HuH-7.5 (cell line): ENCODE measurements at places on chromosomes 3 and 15.

DNA sequence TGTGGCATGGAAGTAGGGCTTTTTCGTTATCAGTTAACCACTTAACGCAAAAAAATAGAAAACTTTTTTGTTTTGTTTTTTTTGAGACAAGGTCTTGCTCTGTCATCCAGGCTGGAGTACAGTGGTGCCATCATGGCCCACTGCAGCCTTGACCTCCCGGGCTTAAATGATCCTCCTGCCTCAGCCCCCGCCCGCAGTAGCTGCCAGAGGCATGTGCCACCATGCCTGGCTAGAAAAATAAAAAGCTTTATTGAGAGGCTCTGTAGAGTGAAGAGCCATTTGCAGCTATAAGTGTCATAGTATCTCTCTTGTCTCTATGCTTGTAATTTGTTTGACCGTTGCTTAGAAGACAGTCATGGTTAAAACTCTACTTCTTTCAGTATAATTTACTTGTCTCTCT is 13.5 kb downstream of the PPP4R2 start:
- no peak for DNase-seq

- no peak for DNase-seq
Measured at GRCh38 chr15:76321171-76321570, 9.9 kb upstream of the ETFA start.

- no peak for DNase-seq
Measured at GRCh38 chr3:143548393-143548792, 299.9 kb downstream of the SLC9A9 start.

- DNase-seq, result no peak
Measured at GRCh38 chr3:53113293-53114010, 16.8 kb downstream of the RFT1 start.

DNA sequence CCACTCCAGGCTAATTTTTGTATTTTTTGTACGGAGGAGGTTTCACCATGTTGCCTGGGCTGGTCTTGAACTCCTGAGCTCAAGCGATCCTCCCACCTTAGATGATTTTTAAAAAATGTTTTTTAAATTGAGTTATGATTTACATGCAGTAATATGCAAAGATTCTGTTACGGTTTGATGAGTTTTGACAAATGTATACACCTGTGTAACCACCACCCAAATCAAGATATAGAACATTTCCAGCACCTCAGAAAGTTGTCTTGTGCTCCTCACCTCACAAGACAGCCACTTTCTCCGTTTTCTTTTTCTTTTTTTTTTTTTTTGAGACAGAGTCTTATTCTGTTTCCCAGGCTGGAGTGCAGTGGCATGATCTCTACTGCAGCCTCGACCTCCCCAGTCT is 4.8 kb downstream of the SLC6A6 start:
- DNase-seq, result no peak

DNA sequence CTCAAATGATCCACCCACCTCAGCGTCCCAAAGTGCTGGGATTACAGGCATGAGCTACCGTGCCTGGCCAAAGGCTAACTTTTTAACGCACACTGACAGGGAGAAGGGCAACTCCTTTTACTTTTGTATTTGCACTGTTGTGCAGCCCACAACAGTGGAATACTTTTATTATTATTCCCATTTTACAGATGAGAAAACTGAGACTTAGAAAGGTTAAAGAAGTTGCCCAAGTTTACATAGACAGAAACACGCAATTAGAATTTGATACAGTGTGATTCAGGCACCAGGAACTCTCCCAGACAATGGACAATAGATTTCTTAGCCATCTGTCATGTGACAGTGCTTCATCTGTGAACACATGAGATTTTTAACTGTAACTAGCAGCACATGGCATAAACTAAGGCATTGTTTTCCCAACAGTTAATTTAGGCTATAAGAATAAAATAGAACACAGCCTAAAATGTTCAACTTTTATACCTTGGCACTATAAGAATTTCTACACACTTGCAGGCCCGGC is 18.8 kb downstream of the STAG1 start:
- no peak for DNase-seq

DNA sequence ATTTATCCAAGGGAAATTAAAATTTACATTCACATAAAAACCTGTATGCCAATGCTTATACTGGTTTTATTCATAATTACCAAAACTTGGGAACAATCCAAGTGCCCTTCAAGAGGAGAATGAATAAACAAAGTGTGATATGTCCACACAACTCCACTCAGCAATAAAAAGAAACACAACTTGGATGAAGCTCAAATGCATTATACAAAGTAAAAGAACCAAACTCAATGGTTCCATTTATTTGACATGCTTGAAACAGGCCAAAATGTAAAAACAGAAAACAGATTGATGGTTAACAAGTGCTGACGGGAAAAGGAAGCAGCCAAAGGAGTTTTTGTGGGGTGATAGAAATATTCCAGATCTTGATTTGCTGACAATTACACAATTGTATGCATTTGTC is 23.5 kb downstream of the OCA2 start:
- DNase-seq, result no peak

- no peak for DNase-seq
Measured at GRCh38 chr3:125166599-125167136, 45.9 kb downstream of the SLC12A8 start.

DNA sequence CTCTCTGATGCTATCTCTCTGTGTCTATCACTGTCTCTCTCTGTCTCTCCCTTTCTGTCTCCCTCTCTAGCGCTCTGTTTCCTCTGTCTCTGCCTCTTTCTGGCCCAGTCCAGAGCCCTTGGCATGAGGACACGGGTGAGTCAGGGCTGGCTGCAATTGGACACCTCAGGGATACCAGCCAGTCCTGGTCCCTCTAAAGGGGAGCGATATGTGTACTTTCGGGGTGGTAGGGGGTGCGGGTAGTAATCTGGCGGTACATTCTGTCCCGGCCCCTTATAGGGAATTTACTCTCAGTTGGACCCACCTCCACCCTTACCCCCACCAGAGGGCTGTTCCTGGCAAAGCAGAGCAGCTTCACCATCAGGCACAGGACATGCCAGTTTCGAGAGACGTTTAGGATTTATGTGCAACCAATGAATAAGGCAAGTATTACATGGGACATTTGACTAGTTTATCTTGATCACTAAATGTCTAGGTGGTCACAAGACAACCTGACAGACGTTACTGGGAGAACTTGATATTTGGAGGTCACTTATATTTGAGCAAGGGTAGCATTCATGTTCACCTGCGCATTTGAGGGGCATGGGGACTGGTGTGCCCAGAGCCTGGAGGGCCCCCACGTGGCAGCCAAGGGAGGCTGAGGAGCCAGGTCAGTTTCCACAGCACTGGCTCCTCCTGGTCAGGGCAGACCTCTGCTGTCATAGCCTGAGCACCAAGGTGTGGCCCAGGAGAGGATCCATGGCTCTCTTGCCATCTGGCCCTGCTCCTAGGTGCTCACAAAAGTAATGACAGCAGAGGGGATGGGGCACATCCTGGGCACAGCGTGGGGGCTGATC is 256.1 kb downstream of the PLCL2 start:
- no peak for DNase-seq

- no peak for DNase-seq
Measured at GRCh38 chr3:3177861-3178497, 1.5 kb downstream of the CRBN start.

GRCh38 chr15:91257746-91258414 is 157.8 kb downstream of the SV2B start:
- DNase-seq, result no peak

DNA sequence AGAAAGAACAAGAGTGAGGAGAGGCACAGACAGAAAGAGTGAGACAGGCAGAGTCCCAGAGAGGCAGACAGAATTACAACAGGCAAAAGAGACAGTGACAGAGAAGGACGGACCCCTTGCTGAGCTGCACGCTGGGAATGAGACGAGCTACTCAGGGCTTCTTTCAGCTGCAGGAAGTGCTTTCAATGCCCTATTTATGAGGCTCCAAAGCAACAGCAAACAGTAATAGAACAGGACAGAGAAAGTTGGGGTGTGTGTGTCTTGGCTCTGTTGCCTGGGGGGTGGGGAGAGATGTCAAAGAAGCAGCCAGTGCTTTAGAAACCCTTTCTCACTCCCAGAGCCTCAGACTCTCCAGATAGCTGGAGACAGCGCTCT is 502 bp upstream of the TIMP4 start:
- DNase-seq, result no peak

- no peak for DNase-seq
Measured at GRCh38 chr3:177760803-177761202, 563.5 kb upstream of the TBL1XR1 start.

DNA sequence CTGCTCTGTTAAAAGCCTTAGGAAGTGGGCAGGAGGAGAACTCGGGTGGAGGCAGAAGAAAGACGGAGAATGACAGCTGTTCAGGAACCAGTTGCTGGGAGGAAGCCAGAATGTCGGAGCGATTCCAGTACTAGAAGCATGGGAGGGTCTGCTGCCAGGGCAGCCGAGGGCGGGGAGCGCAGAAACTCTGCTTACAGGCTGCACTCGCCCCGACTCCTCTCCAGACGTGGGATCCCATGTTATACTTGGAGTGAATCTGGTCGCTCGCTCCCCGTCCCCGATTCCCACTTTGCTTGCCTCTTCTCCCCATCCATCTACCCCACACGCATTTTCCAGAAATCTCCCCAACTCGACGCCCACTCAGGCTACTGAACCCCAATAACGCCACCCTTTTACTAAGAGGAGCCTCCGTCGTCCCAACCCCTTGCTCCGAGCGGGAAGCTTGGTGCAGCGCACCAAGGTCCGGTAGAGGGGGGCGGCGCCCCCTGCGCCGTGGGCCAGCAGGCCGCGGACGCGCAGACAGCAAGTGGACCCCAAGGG is 665 bp downstream of the GATM start:
- no peak for DNase-seq

- no peak for DNase-seq
Measured at GRCh38 chr3:177602601-177603147, 405.4 kb upstream of the TBL1XR1 start.

GRCh38 chr3:11306817-11307589 is 34.8 kb downstream of the ATG7 start:
- no peak for DNase-seq

GRCh38 chr3:119783255-119783654 is 1.4 kb downstream of the NR1I2 start:
- no peak for DNase-seq

GRCh38 chr3:181712226-181712552 is 464 bp downstream of the SOX2 start:
- DNase-seq, result no peak

GRCh38 chr15:41967506-41968206 is 4.7 kb downstream of the EHD4 start:
- no peak for DNase-seq

- DNase-seq, result no peak
Measured at GRCh38 chr15:51234176-51234927, 104.0 kb downstream of the CYP19A1 start.

GRCh38 chr3:14145236-14145635 is 20.4 kb downstream of the TMEM43 start:
- DNase-seq, result no peak

DNA sequence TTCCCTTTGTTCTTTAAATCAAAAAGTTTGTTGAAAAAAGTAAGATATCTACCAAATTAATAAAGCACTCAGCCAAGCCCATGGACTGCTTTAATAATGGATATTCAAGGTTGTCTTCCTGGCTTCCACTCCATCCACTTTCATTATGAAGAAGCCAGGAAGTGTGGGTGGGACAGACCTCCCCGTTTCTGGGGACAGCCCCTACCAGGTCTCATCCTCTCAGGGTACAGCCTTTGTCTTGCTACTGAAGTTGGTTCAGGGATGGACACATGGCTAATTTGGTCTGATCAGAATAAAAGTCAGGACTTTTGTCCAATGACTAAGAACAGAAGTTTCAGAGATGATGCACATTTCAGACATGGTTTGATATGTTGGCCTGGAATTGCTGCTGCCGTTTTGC is 32.6 kb downstream of the CCNB2 start:
- no peak for DNase-seq

- no peak for DNase-seq
Measured at GRCh38 chr3:149781741-149782140, 10.6 kb downstream of the ANKUB1 start.

DNA sequence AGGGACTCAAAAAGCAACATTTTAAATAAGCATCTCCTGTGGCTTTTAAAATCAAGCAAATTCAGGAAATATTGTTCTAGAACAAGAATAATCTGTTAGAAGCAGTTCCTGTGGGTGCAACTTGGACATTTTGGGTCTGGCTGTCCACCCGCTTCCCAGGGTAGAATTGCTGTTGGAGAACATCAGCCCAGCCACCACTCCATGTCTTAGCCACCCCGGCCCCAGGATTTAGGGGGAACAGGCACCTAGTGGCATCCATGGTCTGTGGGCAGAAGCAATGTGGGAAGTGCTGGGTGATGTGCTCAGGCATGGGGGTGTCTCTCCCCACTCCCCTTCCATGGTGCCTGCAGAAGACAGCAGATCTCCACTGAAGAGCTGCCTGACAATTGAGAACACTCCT is 162.6 kb downstream of the KLF13 start:
- DNase-seq, result no peak

DNA sequence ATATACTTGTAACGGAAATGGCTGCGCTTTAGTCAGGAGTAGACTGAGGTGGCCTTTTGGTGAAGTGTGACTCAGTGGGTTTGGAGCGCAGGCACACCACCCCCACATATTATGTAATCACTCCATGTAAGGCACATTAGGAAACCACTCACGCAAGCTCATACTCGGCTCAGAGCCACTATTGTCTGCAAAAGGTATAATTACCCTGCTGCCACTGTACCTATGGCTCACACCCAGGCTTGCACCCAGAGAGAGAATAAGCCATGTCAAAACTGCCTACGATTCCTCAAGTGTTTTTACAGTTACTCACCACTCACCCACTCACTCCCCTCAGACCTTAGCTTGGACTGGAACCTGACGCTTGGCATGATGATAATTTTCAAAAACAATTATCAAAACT is 611.9 kb upstream of the CCDC54 start:
- no peak for DNase-seq

DNA sequence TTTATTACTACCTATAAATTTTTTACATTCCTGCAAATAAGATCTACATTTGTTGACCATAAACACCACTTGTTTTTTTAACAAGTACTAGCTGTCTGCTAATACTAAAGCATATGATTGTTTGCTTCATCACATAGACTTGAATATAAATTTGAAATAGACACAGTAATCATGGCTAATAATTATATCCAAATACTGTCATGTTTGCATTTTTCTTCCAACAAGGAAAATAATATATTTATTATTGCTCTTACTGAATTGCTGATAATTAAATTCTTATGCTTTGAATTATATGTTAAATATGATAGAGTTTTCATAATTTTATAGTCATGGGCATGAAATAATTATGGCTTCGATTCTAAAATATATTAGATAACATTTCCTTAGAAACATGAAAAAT is 40.5 kb downstream of the HDC start:
- DNase-seq, result no peak

GRCh38 chr3:136305879-136306278 is 55.7 kb downstream of the PCCB start:
- DNase-seq, result no peak

GRCh38 chr3:157127831-157128767 is 31.8 kb downstream of the CCNL1 start:
- no peak for DNase-seq
